NCI-H460 (cell line): ENCODE measurements at places on chromosomes 4 and X. TPM values are rescaled to one million over a fixed set of nuclear protein-coding genes. Genes with fewer than 3 reads are reported as not detected.

RGN gene
- not detected in 2 replicates for total RNA-seq

MAGEA11 gene
- total RNA-seq: 0.10 TPM in 1 of 2 replicates, not detected in the other

TSPAN6 gene
- total RNA-seq: 35.3 and 40.8 TPM in 2 replicates

ADRA2C gene
- total RNA-seq: 15.0 and 19.8 TPM in 2 replicates

ACSL4 gene
- 58.4 and 64.4 TPM in 2 replicates for total RNA-seq

MAGEB1 gene
- not detected in 2 replicates for total RNA-seq

SLC10A6 gene
- total RNA-seq: not detected in 2 replicates

TCEAL7 gene
- total RNA-seq: not detected in 2 replicates

PPID gene
- 35.2 and 40.8 TPM in 2 replicates for total RNA-seq

ENAM gene
- total RNA-seq: not detected in 2 replicates

STK26 gene
- total RNA-seq: 70.5 and 71.2 TPM in 2 replicates

XAGE5 gene
- not detected in 2 replicates for total RNA-seq

CACNA1F gene
- total RNA-seq: 0.05 TPM in 1 of 2 replicates, not detected in the other

HTT gene
- 14.6 and 17.6 TPM in 2 replicates for total RNA-seq

ADGRG2 gene
- 18.2 and 18.3 TPM in 2 replicates for total RNA-seq

HS6ST2 gene
- 37.8 and 39.1 TPM in 2 replicates for total RNA-seq

SYN1 gene
- total RNA-seq: 0.14 TPM in 1 of 2 replicates, not detected in the other

ARSD gene
- 15.5 and 17.9 TPM in 2 replicates for total RNA-seq

HAND2 gene
- not detected in 2 replicates for total RNA-seq

XKRX gene
- 2.6 and 3.0 TPM in 2 replicates for total RNA-seq

METTL14 gene
- total RNA-seq: 8.7 and 8.8 TPM in 2 replicates

IL13RA1 gene
- total RNA-seq: 43.0 and 45.2 TPM in 2 replicates

IL13RA2 gene
- 24.2 and 24.5 TPM in 2 replicates for total RNA-seq

SOWAHD gene
- total RNA-seq: not detected in 2 replicates

DUSP21 gene
- not detected in 2 replicates for total RNA-seq

CYTL1 gene
- total RNA-seq: not detected in 2 replicates

STOX2 gene
- 2.2 and 4.4 TPM in 2 replicates for total RNA-seq

ZCCHC12 gene
- 0.07 TPM in 1 of 2 replicates, not detected in the other for total RNA-seq

KLF3 gene
- 27.3 and 29.9 TPM in 2 replicates for total RNA-seq

KIT gene
- not detected in 2 replicates for total RNA-seq

CLDN34 gene
- total RNA-seq: not detected in 2 replicates

GABRG1 gene
- 0.84 and 0.92 TPM in 2 replicates for total RNA-seq

LRP2BP gene
- 0.27 and 0.38 TPM in 2 replicates for total RNA-seq

MRFAP1 gene
- total RNA-seq: 64.5 and 96.1 TPM in 2 replicates

ZBTB33 gene
- total RNA-seq: 21.9 and 24.4 TPM in 2 replicates

MAGEE1 gene
- total RNA-seq: 1.4 and 1.9 TPM in 2 replicates
